ENCODE measurements at places on chromosomes 7 and 10.

GRCh38 chr10:61279400-61279799, 173.8 kb downstream of the TMEM26 start:
- DNase-seq, result no peak

DNA sequence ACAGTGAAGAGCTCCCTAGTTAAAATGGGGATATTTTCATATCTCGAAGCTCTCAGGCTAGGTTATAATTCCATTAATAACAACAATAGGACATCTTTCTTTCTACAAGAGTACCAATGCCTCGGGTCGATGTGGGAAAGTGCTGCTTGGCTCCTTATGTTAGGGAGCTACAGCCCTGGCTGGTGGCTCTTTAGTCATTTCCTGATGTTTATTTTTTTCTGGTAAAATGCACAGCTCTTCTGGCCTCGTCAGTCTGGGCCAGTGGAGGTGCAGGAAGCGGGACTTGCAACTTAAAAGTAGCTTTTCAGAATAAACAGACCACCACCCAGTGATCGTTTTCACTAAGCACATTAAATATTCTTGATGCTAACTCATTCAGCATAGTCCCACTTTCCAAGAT, 58.3 kb downstream of the MKX start:
- no peak for DNase-seq

DNA sequence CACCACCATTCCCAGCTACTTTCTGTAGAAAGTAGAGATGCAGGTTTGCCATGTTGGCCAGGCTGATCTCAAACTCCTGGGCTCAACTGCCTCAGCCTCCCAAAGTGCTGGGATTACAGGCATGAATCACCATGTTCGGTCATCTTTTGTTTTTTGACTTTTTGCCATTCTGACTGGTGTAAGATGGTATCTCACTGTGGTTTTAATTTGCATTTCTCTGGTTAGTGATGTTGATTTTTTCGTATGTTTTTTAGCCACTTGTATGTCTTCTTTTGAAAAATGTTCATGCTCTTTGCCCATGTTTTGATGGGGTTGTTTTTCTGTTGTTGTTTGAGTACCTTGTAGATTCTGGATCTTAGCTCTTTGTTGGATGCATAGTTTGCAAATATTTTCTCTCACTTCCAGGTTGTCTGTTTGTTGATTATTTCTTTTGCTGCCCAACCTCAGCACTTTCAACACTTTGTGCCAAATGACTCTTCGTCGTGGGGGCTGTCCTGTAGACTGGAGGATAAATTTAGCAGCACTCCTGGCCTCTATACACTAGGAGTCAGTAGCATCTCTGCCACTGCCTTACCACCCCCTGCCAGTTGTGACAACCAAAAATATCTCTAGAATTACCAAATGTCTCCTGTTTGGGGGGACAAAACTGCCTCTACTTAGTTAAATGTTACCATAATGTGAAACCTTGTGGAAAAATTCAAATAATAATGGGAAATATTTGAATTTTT, 6.5 kb upstream of the CPED1 start:
- DNase-seq, result no peak

DNA sequence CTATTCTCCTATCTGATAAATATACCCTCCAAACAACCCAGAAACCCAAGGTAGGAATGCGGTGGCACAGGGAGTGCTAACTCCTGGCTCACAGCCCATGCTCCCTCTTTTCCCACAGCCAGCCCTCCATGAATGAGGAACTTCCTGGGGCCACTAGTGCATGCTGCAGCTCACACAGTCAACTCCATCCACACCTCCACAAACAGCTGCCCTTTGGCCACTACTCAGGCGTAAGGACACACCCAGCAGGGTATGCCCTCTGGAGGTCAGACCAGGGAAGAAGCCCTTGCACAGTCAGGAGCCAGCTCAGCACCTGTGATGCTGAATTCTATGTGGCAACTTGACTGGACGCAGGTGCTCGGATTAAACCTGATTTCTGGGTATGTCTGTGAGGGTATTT, 85.2 kb upstream of the PIK3CG start:
- DNase-seq, result no peak

DNA sequence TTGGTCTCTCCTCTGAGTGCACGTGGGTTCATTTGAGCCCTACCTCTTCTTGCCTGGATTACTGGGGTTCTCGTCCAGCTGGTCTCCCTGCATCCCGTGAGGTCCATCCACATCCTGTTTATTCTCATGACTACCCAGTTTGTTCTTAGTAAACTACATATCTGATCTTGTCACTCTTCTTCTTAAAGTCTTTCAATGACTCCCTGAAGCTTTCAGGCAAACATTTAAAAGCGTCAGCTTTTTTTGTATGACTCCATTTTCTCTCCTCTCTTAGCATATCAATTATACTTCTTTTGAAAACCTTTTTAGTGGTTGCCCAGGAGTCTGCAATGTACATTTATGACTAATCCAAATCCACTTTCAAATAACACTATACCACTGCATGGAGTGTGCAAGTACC, 7.5 kb downstream of the SFXN2 start:
- DNase-seq, result no peak

- DNase-seq, result no peak
Measured at GRCh38 chr7:47185170-47185569, 396.7 kb downstream of the TNS3 start.

DNA sequence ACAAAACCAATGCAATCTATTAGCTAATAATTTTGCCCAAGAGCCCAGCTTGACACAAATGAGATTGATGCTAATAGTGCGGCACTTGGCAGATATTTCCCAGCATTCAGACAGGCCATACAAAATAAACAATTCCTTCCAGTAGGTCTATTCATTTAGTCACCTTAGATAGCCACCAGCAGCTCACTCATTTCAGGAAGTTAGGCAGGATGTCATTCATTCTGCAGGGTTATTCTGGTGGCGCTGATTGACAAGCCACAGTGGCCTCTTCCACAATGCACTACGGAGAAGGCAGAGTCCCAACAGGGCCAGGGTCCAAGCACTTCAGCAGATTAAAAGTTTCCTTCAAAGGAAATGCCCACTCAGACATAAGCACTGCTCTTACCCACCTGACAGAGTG, 55.8 kb downstream of the PIK3AP1 start:
- no peak for DNase-seq

All from CMK (cell line).